NCI-H774 (cell line): ENCODE measurements at places on chromosomes 12 and 14.

- DNase-seq = no peak
These were observed 32.8 kb upstream of the KLHL42 start for GRCh38 chr12:27747111-27747820.

GRCh38 chr12:82555699-82556098 is 131.0 kb upstream of the TMTC2 start:
- DNase-seq = no peak

GRCh38 chr12:63909746-63910145 is 65.2 kb downstream of the SRGAP1 start:
- no peak for DNase-seq

GRCh38 chr12:122018457-122018856 is 3.2 kb upstream of the BCL7A start:
- DNase-seq = no peak

DNA sequence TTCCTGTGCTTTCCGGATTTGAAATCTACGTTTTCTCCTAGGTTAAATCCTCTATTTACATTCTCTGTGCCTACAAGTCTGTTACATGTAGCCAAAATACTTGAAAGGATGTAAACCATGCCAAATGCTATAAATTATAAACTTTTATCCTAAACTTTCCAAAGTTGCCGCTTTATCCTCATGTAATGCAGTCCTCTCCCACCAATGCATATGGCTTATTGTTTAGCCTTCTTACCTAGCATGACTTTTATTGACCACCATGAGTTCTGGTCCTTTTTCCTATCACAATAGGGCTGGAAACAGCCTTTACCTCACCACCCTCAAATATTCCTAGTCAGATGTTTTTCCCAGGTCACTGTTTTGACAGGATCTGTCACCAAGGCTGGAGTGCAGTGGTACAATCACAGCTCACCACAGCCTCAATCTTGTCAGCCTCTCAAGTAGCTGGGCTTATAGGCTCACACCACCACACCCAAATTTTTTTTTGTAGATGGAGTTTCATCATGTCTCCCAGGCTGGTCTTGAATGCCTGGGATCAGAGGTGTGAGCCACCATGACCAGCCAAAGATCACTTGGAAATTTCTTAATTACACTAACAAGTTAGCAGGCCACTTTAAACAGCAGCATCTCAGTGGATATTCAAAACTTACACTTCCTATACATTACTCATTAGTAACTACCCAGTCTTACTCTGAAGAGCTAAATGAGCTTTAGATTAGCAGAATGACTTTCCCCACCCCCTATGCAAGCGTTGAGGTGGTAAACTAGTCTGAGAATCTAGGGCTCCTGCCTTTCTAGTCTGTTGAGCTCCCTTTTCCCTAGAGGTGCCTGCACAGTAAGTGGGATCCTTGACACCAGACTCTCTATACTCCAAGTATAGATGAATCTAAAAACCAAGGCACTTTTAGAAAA is 4.1 kb downstream of the TUBA1B start:
- DNase-seq = no peak

DNA sequence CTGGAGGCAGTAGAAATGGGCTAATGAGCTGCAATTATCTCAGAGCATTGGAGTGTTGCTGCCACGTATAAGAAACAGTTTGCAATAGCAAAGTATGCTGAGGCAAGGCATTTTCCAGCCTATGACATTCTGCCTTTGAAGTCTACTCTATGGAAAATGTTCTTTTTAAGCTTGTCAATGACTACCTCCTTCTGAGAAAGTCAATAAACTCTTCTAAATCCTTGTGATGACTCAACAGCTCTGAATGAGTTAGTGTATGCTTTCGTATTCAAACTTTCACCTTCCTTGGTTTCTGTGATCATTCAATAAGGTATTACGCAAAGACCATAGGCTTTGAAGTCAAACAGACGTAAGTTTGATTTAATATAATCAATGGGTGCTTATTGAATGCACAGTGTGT is 111.2 kb downstream of the CAPZA3 start:
- DNase-seq = no peak

DNA sequence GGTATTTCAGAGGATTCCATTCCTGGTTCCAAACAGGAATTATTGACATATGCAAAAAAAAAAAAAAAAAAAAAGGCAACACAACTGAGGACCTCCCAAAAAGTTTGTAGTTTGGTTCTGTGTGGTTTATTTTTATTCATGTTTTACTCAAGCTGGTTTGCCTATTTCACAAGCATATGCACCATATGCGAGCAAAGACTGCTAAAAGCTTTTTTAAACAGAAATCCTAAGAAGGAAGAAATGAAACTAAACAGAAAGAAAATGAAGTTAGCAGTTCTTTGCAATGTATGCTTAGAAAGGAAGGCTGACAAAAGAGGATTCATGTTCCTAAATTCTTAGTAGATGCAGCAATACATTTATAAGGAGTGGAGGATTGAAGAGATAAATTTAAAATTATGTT is 487.6 kb upstream of the FLRT2 start:
- no peak for DNase-seq

DNA sequence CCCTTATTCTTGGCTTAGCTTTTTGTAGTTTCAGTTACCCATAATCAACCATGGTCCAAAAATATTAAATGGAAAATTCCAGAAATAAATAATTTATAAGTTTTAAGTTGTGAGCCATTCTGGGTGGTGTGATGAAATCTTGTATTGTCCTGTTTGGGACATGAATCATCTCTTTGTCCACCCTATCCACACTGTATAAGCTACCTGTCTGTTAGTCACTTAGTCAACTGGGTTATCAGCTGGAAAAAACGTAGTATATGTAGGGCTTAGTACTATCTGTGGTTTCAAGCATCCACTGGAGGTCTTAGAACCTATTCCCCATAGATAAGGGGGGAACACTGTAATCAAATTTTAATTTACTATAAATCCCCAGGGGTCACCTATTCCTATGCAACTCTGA is 52.7 kb downstream of the NKX2-1 start:
- DNase-seq = no peak

- no peak for DNase-seq
These were observed 111.7 kb downstream of the DNAI7 start for GRCh38 chr12:25083211-25083610.

- DNase-seq = no peak
These were observed 125.6 kb downstream of the PDE3A start for GRCh38 chr12:20493934-20494333.

DNA sequence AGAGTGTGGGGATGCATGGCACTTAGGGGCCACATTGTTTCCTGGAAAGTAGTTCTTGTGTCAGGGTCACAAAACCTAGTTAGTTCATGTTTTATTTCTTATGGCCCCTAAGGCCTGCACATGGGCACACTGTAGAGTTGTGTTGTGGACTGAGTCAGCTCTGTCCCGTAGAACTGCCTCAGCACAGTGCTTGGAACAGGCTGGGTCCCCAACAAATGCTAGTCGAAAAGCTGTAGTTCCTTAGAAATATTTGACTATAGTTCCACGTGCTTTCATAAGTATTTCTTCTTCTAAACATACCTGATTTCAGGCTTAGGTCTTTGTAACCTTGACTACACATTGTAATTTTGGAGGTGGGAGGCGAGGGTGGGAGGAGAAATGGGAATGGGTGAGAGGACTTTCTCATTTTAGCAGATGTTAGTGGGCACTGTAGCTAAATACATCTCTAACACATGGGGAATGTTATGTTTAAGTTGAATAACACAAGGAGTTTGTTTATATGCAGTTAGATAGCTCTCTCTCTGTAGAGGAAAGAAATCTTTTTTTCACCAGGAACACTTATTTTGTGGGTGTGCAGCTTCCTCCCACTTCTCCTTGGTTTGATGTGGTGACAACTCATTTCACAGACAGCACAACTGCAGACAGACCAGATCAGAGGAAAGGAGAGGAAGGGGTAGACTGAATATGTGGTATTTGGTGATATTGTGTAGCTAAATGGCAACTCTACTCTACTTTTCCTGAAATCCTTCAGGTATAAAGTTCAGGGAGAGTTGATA is 39.5 kb upstream of the DACT1 start:
- no peak for DNase-seq
